ENCODE measurements at places on chromosomes 2 and 18.

- DNase-seq, result no peak
These were observed 27.5 kb downstream of the LPIN1 start for GRCh38 chr2:11773747-11774525.

DNA sequence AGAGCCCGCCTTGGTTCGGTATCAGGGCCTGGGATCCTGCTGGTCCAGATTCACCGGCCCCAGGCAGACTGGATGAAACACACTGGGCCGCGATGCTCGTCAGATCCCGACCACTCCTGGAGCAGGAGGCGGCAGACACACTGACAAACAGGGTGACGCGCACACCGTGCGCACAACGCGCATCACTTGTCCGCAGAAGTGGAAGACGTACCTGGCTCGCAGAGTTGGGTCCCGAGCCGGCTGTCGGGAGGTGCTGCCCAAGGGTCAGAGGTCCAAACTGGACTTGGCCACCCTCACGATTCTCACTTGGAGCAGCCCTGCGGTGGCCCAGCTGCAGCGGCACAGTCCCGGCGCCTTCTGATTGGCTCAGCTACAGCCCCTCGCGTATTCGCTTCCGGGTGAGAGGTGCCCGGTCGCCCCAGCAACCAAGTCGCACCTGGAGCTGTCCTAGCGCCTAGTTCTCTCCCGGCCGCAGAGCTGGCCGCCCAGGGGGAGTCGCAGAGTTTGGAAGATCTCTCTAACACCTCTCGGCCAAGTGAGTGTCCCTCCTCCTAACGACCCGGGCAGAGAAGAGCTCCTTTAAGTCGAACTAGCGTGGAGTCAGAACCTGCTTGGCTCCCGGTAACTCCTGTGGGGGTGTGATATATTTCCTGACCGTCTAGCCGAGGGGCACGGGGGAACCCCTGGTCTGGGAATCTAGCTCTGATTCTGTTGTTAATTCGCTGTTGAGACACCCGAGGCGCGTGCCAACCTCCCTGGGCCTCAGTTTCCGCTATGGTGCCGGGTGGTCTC lies at the start of the genes DHX57 and MORN2:
Gene DHX57, minus strand, starts transcription at position 359 of the 792 bp plus-strand sequence. CDS start 7,529 bp downstream, outside the sequence.
Gene MORN2, plus strand, starts transcription at position 401 of the 792 bp plus-strand sequence.
- peak; percentile 70 for DNase-seq

- no peak for DNase-seq
These were observed 431 bp downstream of the FAM98A start for GRCh38 chr2:33598561-33599174.

DNA sequence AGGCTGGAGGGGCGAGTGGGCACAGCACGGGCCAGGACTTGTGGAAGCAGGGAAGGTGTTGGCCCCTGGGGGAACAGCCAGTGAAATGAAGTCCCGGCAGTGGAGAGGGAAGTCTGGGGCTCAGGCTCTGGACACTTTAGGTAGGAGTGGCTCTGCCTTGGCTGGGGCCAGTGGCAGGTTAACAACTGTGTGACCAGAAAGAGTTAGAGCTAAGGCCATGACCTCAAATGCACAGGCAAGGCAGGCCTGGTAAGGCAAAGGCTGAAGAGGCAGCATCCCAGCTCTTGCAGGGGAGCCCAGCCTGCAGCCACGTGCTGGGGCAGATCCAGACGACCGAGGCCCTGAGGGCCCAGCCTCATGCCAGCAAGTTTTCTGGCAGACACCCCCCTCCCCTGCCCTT lies 21.5 kb downstream of the PCARE start:
- no peak for DNase-seq

- DNase-seq, result no peak
These were observed 985.0 kb downstream of the DPP10 start for GRCh38 chr2:115427436-115427835.

- no peak for DNase-seq
These were observed 174.4 kb downstream of the NCKAP5 start for GRCh38 chr2:133393895-133394294.

- no peak for DNase-seq
These were observed 146.5 kb upstream of the MGAT5 start for GRCh38 chr2:134107402-134107801.

- no peak for DNase-seq
These were observed 40.7 kb downstream of the SLC4A1AP start for GRCh38 chr2:27704342-27704876.

DNA sequence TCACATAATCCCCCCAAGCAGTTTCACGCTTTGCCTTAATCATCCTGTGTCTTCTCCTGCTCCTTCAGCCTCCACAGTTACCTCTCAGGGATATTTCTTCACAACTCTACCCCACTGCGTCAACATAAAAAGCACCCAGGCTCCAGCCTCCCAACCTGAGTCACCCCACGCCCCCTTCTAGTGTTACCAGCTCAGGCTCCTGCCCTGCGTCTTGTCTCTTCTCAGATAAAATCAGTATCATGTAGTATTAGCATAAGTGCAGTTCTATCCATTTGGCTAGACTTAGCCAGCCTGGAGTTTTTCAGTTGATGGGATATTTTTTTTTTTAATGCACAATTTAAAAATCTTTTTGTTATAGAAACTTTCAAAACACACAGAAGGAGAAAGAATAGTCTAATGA lies 9.6 kb upstream of the PELI1 start:
- no peak for DNase-seq

GRCh38 chr2:168993538-168993937 lies 37.6 kb downstream of the ABCB11 start:
- no peak for DNase-seq

DNA sequence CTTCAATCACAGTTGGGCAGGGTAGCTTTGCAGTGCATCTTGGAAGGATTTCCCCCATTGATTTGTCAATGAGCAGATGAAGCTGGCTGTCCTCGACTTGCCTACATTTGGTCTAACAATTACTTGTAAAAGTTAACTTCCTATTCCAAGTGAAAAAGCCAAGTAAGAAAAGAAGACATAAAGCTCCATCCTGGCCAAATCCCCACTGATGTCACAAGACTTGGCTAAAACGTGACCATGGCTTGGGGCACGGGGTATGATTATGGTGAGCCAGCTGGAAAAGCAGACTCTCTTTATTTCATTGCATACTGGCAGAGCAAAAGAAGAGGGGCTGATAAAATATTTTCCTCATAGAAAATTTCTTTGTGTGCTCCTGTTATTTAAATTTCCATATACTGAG lies 25.4 kb upstream of the PID1 start:
- DNase-seq, result no peak

GRCh38 chr2:235217846-235218245 lies 266.0 kb downstream of the SH3BP4 start:
- no peak for DNase-seq
